AG04450 (cell line): ENCODE measurements at places on chromosomes 2 and 18.

DNA sequence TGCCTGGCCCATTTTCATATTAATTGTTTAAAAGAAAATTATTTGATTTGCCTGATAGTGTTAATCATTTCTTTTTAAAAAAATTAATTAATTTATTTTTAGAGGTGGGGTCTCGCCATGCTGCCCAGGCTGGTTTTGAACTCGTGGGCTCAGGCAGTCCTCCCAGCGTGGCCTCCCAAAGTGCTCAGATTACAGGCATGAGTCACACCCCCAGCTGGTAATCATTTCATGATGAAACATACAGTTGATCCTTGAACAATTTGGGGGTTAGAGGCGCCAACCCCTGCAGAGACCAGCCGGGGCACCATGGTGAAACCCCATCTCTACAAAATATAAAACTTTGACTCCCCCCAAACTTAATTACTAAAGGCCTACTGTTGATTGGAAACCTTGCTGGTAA, 7.9 kb downstream of the GPN1 start:
- DNase-seq, result no peak

GRCh38 chr2:217899231-217900009, 103.4 kb downstream of the TNS1 start:
- peak; percentile 59 for DNase-seq

DNA sequence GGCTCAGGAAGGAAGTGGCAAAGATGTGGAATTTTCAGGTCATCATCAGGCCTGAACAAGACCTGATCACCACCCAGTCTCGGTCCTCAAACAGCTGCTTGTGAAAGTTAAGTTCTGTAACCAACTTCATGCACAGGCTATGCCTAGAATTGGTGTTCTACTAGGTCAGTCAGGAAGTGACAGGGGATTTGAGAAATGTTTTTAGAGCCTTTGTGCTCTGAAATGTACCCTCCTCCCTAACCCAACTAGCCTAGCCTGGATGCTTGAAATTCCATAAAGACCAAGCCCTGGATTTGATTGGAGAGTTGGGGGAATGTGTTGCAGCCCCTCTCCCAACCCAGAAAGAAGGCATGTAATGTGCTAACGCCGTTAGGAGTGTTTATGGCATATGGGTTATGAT, 63.3 kb downstream of the TGOLN2 start:
- no peak for DNase-seq

- no peak for DNase-seq
Observed at GRCh38 chr2:201344663-201345366, 12.3 kb downstream of the FLACC1 start.

GRCh38 chr2:19474128-19474527, 115.7 kb upstream of the OSR1 start:
- DNase-seq, result no peak

GRCh38 chr2:235530735-235531134, 36.9 kb downstream of the AGAP1 start:
- DNase-seq, result no peak
